ENCODE measurements at places on chromosomes 4 and X.

DNA sequence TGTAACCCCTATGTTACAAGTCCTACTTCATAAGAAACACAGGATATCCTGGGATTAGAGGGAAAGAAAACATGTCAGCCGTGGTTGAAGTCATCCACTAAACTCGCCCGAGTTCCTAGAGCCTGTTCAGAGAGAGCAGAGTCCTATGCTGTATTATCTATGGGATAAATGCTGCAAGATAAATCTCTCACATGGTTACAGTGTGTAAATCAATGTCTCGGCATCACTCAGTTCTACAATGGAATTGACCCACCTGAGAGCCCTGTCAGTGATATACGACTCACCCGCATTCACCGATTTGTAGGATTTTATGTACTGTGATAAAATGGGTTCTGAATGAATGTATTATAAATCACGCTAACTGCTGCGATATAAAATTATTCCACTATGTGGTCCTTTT lies 127.8 kb upstream of the ANXA3 start:
- no peak for DNase-seq

DNA sequence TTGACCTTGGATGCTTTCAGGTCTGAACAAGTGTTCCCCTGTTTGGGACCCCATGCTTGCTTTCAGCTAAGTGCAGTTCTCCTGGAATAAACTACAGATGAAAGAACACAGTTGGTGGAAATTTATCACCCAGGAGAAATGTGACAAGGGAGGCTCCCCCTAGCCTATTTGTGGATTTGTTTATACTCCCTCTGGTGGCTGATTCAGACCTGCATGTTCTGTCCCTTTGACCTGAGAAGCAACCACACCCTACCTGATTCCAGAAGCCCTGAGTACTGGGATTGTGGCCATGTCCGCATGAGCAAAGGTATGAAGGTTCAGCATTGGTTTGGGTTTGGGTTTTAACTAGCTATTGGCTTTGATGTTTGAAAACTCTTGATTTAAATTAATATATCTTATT lies 440.9 kb downstream of the MID1IP1 start:
- DNase-seq, result no peak

DNA sequence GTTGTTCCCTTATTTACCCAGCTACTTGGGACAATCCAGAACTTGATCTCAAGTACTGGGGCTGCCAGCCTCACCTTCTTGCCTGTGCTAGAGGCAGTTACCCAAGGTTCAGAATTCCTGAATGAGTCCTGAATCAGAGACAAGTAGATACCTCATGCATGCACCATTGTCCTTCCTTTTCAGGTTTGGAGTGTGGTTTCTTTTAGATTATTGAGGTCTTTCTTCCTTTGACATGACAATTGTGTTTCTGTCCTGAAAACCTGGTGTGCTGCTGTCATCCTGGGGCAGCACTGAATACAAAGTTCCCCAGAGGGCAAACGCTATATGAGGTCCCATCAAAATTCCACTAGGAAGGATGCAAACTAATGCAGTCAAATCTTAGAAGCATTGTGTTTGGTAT lies 3.5 kb downstream of the CXCL2 start:
- DNase-seq, result no peak

DNA sequence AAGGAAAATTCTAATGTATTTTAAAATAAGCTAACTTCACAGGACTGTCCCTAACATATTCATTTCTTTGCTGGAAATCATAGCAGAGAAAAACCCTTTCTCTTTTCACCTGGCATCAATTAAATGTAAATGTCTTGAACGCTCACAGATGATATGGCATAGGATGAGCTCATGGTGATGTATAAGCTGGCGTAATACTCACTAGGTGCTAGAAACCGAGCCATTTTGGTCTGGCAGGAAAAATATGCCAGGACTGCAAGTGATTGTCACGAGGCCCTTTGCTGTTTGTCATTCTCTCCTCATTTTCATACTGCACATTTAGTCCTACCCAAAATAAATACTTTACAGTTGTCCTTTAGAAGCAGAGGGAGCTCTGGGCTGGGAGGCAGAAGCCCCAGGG lies 222.7 kb upstream of the LNX1 start:
- no peak for DNase-seq

DNA sequence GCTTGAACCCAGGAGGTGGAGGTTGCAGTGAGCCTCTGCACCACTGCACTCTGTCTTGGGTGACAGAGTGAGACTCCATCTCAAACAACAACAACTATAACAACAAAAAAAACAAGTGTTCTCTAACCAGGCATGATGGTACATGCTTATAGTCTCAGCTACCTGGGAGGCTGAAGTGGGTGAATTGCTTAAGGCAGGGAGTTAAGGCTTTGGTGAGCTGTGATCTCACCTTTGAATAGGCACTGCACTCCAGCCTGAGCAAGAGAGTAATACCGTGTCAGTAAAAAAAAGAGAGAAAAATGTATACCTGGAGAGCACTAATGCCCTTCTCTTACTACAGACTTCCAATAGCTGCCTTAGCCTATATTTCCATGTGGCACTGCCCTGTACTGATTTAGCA lies 18.9 kb upstream of the USP9X start:
- no peak for DNase-seq
